ENCODE measurements at places on chromosomes 6 and 20.

DNA sequence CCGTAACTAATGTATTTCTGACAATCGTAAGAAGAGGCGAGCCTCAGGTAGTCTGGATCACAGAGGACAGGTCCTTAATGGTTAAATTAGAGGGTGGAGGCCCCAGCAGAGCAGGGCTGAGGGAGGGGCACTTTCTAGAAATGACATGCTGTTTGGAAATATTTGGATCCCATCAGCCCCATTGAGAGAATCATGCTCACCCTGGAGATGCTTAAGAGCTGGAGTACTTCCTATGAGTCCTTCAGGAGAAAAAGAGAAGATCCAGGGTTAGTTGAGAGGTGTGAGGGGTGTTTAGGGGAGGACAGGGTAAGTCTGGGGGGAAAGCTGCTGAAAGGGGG lies 123.0 kb downstream of the TCP11 start:
- no peak for DNase-seq

DNA sequence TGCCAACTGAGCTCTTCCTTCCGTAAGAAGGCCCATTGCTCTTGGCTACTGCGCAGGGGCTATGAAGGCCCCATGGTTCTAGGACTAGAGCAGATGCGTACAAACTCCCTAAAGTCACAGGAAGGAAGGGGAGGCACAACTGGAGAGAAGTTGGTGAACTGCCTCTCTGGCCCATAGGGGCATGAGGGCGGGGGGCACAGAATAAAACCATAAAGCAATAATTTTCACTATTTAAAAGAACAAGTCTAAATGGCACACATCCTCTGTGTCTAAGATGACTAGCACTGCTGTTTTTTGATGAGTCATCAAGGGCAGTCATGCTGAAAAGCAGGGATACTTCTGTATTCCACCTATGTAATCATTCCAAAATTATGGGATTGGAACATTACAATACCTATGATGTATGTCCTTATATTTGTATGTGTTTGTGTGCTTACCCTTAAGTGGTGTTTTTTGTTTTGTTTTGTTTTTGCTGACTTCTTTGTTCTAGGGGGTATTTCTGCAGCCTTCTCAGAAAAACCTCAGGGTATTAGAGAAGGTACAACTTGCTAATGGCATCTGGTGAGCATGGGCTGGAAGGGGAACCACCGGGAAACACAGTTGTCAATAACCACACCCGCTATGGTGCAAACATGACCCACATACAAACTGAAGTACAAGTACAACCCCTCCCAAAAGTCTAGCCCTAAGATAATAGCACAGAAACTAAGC lies 36.9 kb downstream of the B4GALT5 start:
- no peak for DNase-seq

- no peak for DNase-seq
Measured at GRCh38 chr6:118843685-118844390, 50.1 kb upstream of the ASF1A start.

GRCh38 chr6:124901084-124901483 lies 61.2 kb upstream of the RNF217 start:
- no peak for DNase-seq

GRCh38 chr20:64047968-64048401 lies 1.5 kb downstream of the SOX18 start:
- DNase-seq, result no peak

DNA sequence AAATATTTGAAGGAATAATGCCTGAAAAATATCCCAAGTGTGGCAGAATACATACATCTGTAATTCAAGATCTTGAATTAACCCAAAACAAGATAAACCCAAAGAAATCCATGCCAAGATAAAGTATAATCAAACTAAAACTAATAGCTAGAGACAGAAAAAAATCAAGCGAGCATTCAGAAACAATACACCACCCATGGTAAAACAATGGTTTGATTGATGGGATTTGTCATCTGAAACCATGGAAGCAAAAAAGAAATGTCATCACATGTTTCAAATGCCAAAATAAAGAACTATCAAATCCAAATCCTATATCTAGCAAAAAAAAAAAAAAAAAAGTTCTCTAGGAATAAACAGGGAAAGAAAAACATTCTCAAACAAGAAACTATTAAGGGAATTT lies 5.1 kb upstream of the DEFB127 start:
- no peak for DNase-seq

- no peak for DNase-seq
Measured at GRCh38 chr20:19344341-19344740, 131.9 kb downstream of the SLC24A3 start.

All from activated CD8-positive, alpha-beta memory T cell treated with anti-CD3 and anti-CD28 coated beads for 4 hours (primary cell).